Stimulated activated CD8-positive, alpha-beta memory T cell treated with anti-CD3 and anti-CD28 coated beads, Interleukin-4, amount 100 ng/mL, for 24 hours (primary cell): ENCODE measurements at places on chromosomes 3 and 15.

DNA sequence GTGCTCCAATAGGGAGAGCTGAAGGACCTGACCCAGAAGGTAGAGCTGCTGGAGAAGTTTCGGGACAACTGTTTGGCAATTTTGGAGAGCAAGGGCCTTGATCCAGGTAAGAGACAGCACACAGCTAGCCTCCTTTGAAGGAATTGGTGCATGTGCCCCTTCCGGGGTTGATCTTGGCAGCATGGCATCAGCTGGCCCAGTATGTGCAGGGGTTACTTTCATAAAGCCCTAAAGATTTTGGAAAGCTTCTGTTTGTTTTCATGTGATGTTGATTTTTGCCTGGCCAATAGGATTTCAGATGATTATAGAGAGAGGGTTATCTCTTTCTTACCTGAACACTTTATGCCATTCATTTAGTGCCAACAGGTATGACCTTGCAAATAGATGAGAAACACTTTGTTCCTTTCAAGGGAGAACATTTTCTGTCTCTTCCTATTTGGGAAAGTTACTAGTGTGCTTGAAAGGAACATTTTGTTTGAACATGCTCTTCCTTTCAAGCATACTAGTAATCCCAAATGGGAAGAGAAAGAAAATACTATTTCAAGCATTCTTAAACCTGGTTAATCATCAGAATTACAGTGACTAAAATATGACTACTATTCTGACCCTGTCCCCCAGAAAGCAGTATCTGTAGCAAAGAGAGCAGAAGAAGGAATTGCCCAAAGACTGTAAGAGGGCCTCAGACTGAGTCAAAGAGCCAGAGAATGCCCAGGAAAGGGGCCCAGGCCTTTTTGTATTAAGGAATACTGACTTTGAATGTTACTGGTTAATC lies 7.5 kb downstream of the KNSTRN start:
- DNase-seq = no peak

DNA sequence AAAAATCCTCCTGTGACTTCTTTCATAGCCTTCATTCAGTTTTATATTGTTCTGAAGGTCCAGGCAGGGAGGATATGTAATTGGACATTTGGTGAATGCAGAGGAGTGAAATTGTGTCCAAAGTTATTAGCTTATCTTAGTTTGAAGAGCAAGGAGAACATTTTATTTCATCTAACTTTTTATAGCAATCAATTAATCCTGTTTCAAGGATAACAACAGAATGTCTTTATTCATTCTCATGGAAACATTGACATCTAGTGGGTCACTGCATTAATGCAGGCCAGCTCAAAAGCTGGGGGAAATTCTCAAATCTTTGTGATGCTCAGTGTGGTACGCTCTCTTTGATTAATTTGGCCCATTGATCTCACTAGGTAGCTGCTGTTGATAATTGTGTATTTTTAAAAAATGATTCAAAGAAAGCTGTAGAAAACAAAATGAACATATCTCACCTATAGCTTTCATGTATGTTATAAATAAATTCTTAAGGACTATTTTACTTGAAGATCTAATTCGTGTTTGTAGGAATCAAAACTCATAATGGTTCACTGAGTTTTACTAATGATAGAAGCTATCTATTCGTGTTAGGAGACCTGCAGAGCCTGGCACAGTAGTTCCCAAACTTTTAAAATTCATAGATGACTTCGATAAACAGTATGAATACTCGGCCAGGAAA lies 150.8 kb upstream of the KCNMB2 start:
- no peak for DNase-seq

DNA sequence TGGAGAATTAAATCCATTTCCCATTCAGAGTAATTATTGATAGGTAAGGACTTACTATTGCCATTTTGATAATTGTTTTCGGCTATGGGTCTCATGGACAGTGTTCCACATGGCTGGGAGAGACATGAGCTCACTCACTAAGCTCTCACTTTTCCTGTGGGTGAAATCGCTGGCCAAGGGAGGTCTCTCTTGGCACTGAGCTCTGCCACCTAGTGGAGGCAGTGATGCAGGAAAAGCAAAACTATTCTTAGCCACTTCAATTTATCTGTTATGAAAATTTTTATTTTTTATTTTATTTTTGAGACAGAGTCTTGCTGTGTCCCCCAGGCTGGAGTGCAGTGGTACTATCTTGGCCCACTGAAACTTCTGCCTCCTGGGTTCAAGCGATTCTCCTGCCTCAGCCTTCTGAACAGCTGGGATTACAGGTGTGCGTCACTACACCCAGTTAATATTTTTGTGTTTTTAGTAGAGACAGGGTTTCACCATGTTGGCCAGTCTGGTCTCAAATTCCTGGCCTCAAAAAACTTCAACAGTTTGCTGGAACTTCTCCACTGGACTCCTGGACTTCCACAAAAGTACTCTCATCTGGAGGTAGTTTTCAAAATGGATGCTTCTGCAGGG lies 4.7 kb upstream of the RNF13 start:
- peak; percentile 34 for DNase-seq

- no peak for DNase-seq
These were observed 202.9 kb upstream of the PROK2 start for GRCh38 chr3:71987828-71988227.

- DNase-seq = no peak
These were observed 268.7 kb upstream of the ARRDC4 start for GRCh38 chr15:97691799-97692198.

DNA sequence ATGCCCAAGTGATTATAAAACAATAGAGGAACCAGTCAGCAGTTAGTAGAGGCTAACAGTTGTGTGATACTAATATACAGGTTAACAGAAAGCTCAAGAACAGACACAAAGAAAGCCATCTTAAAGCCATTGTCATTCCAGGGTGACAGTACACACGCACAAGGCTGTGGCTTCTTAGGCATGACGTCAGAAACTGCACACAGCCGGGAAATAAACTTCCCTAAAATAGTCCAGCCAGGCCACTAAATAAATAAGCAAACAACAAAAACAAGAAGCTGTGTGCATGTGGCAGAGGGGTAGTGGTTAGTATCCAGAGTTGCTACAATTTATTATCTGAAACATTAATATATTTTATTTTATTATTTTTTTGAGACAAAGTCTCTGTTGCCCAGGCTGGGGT lies 49.8 kb downstream of the PPCDC start:
- DNase-seq = no peak

GRCh38 chr15:47003568-47003967 lies 713.7 kb upstream of the SEMA6D start:
- DNase-seq = no peak

- no peak for DNase-seq
These were observed 40.3 kb upstream of the ZNF385D start for GRCh38 chr3:21791356-21791755.

- DNase-seq = no peak
These were observed 234.4 kb upstream of the LRTM1 start for GRCh38 chr3:55162031-55162795.

DNA sequence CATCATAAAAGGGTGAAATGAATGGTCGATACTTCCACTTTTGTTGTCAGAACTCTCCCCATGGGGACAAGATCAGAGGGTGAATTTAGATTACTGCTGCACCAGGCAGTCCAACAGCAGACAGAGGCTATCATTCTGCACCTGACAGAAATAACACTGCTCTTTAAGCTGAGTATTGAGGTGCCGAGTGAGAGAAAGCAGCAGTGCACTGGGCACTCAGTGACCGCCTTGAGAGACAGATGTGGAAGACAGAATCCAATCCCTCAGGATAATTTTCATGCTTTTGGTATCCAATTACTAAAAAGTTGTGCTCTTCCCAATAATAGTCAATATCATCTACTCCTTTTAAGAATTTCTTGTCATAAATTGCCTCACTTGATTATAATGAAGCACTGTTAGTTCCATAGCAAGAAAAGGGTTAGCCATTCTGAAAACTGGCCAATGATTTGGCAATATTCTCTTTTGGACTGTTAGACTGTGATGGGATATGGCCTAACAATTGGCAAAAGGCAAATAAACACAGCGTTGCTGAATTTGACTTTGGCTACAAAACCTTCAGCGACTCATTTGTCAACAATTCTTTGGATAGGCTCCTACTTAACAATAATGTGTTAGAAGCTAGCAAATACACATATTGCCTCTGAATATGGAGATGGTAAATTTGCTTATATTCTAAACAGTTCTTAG lies 5.5 kb downstream of the FGF7 start:
- no peak for DNase-seq

DNA sequence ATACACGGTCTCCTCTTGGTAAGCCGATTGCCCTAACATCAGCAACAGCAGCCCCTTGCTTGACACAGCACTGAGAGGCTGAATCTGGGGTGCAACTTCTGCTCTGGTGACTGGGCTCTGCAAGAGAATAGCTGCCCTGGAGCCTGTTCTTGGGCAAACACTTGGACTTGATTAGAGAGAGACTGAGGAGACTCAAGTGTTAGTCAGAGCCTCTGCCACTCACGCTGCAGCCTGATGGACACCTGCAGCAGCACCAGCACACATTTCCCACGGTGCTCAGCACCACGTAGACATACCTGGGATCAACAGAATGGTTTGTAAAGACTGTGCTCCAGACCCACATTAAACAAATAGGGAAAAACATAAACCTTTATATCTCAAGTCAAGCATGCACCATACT lies 35.8 kb upstream of the UMPS start:
- DNase-seq = no peak

GRCh38 chr15:57160823-57161560 lies 215.3 kb upstream of the CGNL1 start:
- DNase-seq = no peak

GRCh38 chr3:27349832-27350231 lies 19.4 kb downstream of the NEK10 start:
- no peak for DNase-seq

DNA sequence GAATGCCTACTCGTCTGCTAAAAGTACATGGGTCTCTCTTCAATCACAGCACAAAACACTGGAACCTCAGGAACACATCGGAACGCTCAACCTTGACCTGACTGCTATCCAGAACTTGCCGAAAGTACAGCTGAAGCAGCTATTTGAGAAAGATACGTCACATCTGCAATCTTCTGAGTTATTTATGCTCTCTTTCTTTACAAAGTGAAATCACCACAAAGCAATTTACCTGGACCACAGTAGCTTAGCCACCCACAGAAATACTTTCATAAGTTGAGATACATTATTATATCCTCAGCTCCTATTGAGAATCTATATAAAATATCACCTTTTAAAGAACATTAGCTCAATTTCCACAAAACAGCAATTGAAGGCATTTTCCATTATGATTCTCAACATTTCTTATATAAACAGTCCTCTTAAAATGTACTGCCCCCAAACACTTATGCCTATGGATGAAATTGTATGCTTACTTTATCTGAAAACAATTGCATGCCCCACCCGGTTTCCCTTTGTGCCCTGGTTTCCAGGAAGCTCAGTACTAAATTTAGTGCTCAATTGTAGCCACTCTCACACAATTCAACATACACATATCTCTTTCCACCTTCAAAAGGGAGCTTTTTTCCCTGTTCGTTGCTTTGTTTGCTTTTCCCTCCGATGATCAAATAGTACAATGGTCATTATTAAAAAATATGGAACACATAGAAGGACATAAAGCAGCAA lies 31.8 kb downstream of the HEG1 start:
- no peak for DNase-seq

- DNase-seq = no peak
These were observed 22.8 kb upstream of the CYFIP1 start for GRCh38 chr15:23002920-23003319.

DNA sequence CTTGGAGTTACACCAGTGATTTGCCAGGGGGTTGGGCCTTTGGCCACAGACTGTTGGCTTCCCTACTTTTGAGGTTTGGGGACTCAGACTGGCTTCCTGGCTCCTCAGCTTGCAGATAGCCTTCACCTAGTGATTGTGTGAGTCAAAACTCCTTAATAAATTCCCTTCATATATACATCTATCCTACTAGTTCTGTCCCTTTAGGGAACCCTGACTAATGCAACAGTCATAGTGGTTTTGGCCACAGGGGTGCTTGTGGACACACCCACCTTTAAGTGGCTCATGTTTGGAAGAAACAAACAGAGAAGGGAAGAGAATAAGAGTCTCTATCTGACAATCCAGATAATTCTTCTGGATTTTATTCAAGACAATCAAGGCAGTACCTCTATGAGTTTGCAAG lies 457.7 kb downstream of the EPHA3 start:
- DNase-seq = no peak

DNA sequence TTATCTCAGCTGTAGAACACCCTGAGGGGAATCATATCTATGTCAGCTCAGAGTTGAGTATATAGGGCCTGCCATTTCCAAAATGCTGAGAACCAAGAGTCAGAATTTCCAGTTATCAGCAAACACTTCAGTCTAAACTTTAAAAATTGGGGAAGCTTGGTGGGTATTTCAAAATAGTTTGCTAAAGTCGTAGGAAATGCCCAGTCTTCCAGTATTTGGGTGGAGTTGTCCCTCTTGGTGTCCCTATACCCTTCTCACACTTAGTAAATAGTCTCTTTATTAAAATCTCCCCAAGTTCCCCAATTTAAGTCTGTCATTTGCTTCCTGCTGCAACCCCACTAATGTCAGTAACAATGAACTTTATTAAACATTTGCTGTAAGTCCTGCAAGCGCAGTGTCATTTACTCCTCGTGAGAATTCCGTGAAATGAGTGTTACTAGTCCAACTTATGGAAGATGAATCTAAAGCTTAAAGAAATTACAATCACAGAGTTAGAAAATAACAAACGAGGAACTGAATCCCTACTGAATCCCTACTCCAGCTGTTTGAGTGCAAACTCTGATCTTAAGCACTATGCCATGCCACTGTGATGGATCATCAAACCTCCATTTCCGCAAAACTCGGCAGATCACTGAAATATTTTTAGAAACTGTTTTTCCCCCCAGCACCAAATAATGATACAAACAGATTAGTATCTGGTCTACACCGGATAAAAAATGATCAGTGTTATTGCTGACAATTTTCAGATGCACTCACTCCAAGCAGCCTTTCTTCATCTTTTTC lies 341.7 kb upstream of the PROK2 start:
- no peak for DNase-seq

- DNase-seq = no peak
These were observed 4.1 kb downstream of the SEMA4B start for GRCh38 chr15:90205050-90205848.

DNA sequence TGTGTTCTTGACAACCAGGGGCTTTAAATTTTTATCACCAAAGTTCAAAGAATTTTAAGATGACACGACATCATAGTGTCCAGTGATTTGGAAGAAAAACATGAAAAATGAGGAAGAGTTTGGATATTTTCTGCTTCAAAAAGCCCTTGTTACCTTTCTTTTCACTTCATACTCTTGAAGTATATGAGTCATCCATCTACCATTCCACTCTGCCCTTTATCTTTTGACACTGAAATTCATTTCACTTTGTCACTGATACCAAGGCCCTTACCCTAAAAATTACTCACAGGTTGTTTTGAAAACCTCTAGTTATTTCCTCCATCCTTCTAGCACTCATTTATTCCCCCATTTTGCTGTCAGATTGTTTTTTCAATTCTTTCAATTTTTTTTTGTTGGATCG lies 42.7 kb downstream of the OR5H15 start:
- DNase-seq = no peak
